NB4 (cell line): ENCODE measurements at places on chromosomes 1 and 21.

- peak; percentile 37 for DNase-seq
Observed at GRCh38 chr1:29912425-29912824, 676.1 kb downstream of the PTPRU start.

GRCh38 chr21:43652616-43653015, 6.7 kb downstream of the HSF2BP start:
- no peak for DNase-seq

DNA sequence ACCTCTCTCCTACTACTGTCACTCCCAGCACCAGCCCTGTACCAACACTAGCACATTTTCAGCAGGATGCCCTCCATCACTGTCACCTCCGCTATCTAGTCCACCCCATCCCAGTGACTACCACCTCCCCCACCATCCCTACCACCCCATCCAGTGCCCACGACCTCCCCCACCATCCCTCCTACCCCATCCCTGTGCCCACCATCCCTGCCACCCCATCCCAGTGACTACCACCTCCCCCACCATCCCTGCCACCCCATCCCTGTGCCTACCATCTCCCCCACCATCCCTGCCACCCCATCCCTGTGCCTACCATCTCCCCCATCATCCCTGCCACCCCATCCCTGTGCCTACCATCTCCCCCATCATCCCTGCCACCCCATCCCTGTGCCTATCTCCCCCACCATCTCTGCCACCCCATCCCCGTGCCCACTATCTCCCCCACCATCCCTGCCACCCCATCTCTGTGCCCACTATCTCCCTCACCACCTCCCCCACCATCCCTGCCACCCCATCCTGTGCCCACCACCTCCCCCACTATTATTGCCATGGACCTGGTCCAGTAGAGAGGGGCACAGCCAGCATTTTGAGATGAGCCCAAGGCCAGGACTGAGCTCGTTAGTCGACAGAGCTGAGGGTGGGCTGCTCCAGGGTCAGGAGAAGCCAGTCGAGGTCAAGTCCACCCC, 45.7 kb downstream of the DISP3 start:
- no peak for DNase-seq

- DNase-seq, result no peak
Observed at GRCh38 chr1:77342745-77343144, 60.9 kb downstream of the AK5 start.

DNA sequence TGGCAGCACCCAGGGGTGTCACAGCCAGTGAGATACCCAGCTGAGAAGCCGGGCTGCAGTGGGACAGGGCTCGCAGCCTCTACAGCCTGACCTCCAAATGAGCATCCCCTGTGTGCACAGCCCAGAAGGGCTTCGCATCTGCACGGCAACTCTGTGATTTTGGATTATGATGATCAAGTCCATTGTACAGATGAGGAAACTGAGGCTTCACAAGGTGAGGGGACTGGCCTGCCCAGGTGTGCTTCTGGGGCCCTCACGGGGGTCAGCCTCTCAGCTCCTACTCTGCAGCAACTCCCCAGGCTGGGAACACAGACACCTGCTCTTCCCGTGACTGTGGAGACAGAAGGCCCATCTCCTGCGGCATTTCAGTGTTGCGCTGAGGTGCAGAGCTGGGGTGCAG, 8.8 kb upstream of the HES5 start:
- DNase-seq, result no peak

DNA sequence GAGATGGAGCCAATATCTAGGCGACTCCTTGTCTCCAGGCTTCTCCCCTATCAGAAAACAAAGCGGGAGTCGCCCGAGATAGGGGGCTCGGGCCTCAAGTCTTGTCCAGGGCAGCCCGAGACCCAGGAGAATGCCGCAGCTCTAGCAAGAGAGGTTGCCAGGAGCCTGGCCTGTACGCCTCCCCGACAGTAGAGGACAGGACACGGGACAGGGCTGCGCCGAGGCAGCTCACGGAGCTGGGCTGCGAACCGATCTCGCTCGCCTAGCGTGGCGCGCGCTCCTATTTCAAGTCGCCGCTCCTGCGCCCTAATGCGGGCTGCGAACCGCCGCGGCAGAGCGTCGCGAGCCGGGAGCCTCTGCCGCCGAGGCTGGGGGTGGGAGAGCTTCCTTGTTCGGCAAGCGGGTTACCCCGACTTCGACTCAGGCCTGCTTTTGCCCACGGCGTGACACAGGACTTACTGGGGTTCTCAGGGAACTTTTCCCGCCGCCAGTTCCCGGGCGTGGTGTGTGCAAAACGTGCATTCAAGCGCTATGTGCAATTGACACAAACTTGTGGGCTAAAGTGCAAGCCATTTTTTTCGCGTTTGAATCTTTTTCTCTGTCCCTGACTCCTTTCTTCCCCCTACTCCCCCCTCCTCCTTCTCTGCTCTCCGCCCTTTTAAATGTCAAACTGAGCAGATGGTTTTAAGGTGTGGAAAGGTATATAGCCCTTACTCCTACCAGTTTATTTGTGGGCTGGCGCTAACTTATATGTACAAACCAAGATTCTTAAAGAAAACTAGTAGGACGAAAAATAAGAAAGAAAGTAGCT, 2.4 kb upstream of the PROX1 start:
- DNase-seq, result no peak

GRCh38 chr21:38957575-38958322, 152.0 kb downstream of the ETS2 start:
- DNase-seq, result no peak

DNA sequence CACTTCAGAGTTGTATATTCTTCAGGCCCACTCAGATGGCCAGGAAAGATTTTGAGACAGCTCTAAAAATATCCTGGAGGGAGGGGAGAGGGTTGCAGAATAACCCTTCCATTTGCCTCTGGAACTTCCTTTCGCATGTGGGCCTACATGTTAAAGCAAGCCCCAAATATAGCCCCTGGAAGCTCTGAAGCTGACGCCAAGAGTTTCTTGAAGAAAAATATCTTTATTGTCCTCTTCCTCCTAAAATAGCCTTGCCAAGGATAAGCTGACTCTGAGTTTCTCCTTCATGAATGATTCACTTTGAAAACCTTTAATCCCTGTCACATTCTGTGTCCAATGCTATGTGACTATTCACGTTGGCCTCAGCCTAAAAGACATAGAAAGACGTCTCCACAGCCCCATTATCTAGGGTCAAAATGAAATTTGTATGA, 6.4 kb downstream of the C1orf116 start:
- no peak for DNase-seq

DNA sequence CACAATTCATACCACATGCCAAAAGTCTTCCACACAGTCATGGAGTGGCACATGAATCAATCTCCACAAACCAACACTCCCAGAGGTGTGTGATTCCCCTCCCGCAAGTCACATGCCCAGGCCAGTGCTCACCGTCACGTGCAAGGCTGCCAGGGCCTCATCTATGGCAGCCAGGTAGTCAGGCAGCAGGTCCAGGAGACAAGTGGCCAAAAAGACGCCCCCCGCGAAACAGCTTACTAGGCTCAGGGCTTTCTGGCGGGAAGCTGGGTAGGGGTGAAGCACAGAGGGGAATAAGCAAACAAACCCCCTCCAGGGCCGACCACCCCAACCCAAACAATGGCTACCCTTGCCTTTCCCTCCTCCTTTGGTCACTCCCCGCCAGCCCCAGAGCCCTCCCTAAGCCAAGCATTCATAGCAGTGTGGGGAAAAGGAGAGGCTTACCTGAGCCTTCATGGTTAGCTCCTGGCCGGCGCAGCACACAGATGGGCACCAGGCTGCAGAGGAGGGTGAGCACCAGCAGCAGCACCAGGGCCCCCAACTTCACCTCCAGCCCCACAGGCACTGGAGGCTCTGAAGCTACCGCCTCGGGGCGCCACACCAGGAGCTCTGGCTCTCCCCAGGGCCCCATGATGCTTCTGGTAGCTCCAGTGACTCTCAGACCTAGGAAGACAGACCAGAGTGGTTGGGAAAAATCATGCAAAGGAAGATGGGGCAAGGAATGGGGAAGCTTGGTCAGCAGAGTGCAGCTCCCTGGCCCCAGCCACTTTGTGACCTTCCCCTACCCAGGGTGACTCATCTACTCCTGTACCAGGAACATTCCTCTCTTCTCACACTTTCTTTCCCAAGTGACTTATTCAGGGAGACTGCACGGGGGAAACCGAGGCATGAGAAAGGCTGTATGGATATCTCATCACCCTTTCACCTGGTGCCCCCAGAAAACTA, 978 bp downstream of the SLC39A1 start:
- DNase-seq, result peak; percentile 52

DNA sequence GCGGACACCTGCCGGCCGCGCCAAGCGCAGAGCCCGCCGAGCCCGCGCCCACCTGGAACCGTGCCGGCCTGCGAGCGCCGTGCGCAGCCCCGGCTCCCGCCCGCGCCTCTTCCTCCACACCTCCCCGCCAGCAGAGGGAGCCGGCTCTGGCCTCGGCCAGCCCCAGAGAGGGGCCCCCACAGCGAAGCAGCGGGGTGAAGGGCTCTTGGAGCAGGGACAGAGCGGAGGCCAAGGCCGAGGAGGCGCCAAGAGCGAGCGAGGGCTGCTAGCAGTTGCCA, 50.1 kb upstream of the KRTAP19-8 start:
- DNase-seq, result no peak

GRCh38 chr1:60145771-60146170, 72.2 kb upstream of the C1orf87 start:
- DNase-seq, result no peak

- DNase-seq, result peak; percentile 57
Observed at GRCh38 chr1:109485001-109485400, 1.3 kb downstream of the ATXN7L2 start.

GRCh38 chr1:243393096-243393495, 137.3 kb downstream of the SDCCAG8 start:
- no peak for DNase-seq

DNA sequence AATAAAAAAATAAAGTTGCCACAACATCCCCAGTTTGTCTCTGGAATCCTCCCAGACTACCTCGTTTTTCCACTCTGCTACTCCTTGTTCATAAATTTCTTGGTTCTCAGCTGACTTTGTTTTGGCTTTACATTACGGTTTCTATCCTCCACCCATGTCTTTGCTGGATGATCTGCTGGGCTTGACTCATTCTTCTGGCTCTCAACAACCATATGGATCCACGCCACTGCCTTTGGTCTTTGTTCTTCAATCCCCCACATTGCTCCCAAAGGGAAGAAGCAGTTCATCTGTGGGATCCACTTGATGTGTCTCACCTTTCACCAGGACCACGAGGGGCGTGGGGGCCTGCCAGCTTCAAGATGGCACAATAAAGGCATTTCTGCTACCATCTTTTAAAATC, 67.1 kb upstream of the NBL1 start:
- DNase-seq, result no peak

DNA sequence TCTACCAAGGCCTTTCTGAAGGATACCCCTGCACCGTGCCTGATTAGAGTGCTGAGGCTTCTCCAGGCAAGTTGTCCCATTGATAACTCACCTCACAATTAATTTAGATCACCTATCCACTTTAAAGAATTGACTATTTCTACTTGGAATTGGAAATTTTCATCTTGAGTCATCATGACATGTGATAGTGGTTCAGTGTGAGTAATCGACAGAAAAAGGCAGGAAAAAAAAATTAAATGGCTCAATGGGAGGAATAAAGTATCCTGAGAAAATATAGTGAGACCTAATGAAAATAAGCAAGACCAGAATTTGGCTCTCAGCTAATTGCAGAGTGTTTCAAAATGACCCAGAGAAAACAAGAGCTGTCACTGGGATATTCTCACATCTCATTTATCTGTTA, 222.4 kb upstream of the C8B start:
- DNase-seq, result no peak

DNA sequence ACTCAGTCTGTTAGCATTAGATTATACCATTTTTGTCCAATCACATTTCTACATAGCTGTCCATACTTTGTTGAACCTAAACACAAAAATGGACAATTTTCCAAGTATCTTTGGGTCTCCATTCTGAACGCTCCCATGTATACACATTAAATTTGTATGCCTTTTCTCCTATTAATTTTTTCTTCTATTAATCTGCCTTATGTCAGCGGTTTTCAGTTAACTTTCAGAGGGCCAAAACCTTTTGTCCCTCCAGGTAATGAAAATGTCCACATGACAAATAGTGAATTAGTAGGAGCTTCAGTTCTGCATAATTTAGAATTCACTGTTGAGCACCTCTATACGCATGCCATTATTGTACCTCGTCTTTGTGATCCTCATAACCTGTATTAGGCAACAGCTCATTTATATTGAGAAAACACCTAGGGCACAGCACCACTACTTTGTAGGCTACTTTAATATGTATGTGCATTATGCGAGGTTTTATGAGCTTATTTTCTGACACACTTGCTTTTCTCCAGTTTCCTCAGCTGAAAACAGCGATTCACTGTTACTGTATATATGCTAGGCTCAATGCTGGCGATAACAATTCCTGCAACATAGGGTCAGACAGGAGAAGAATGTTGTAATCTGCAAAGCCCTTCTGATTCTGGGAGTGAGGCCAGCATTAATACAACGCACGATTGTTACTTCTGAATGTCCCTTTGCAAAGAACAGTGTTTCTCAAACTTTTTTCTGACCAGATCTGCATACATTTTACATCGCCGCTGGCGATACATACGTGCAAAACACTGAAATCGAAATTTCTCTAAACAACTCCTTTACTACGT, 1.1 kb upstream of the ABCD3 start:
- peak; percentile 40 for DNase-seq

DNA sequence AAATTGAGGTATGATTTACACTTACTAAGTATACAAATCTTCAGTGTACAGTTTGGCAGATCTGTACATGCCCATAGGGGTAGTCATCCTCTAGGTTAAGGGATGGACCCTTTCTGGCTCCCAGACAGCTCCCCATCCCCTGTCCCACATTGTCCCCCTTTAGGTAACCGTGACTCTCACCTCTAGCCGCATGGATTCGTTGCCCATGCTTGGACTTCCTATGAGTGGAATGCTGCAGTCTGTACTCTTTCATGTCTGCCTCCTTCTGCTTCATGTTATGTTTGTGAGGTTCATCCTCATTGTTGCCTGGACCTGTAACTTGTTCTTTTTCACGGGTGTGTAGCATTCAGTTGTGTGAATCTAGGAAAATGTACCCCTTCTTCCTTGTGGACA, 20.3 kb downstream of the SLC37A1 start:
- DNase-seq, result no peak

GRCh38 chr1:158087320-158087927, 93.3 kb upstream of the CD1D start:
- peak; percentile 73 for DNase-seq

DNA sequence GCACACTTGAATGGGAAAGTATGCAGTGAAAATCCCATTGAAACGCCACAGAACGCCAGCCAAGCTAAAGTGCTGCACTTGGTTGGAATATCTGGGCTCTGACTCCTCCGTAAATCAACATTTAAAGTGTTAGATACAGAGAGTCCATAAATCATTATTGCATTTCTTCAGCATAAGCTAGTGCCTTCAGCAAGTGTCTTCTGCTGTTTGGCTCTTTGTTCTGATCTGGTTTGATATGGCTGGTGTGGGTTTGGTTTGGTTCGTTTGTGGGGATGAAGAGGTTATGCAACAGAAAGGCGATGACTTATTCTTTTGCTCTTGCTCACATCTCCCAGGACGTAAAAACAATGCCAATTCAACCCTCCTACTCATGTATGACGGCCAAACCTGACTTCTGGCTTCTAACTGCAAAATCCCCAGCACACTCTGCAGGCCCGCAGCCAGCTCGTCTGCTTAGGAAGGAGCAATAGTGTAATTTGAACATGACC, 121.8 kb upstream of the ERG start:
- peak; percentile 48 for DNase-seq
